ENCODE measurements at places on chromosomes 6 and 20.

DNA sequence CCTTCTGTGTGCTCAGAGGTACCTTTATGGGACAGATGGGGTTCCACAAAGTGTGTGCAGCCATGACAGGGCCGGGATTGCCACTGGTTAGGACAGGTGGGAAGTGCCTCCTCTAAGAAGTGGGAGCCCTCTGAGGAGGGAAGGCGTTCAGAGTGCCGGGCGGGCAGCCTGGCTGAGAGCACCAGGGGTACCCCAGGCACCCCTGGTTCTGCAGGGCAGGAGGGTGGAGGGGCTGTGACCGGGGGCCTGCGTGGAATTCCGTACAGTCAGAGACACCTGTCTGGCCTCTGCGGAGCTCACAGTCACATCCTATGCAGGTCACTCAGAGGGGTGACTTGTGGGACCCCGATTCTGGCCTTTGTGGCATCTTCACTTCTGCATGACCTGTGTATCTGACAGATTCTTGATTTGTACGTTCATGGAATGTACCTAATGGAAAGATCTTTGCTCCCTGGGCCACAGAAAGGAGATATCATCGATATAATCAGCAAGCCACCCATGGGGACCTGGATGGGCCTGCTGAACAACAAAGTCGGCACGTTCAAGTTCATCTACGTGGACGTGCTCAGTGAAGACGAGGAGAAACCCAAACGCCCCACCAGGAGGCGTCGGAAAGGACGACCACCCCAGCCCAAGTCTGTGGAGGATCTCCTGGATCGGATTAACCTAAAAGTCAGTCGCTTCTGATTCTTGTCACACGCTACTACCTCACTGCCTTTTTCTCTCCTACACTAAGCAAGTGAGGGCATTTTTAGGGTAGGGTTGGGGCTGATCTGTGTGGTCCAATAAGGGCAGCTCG lies 190.9 kb downstream of the SASH1 start:
- DNase-seq, result no peak

GRCh38 chr6:138026342-138026741 lies 80.9 kb downstream of the PERP start:
- DNase-seq, result no peak

- DNase-seq, result no peak
These were observed 68.6 kb downstream of the PKIB start for GRCh38 chr6:122678841-122679240.

GRCh38 chr6:142886431-142887170 lies 58.4 kb downstream of the HIVEP2 start:
- DNase-seq, result no peak

GRCh38 chr6:1595271-1596087 lies 14.2 kb upstream of the FOXC1 start:
- no peak for DNase-seq

GRCh38 chr20:63576311-63576710 lies 2.3 kb upstream of the HELZ2 start:
- no peak for DNase-seq

- DNase-seq, result no peak
These were observed 246.2 kb upstream of the NRSN1 start for GRCh38 chr6:23879816-23880215.

DNA sequence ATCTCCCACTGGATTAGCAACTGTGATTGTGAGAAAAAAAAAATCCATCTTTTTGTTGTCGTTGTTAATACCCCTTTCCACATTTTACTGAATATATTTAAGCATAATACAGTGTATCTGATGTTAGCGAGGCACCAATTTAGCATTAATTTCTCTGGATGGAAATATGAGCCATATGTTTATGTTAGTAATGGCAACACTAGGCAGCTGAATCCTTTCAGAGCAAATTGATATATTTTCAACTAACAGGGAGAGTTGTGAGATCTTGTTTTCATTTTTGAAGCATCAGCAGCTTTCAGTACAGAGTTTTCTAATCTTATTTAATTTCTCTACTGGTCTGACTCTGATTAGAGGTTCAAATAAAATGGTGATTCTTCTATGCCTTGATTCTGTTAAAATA lies 84.8 kb upstream of the HDAC2 start:
- DNase-seq, result no peak

GRCh38 chr6:33800248-33800969 lies 3.4 kb downstream of the MLN start:
- DNase-seq, result no peak

DNA sequence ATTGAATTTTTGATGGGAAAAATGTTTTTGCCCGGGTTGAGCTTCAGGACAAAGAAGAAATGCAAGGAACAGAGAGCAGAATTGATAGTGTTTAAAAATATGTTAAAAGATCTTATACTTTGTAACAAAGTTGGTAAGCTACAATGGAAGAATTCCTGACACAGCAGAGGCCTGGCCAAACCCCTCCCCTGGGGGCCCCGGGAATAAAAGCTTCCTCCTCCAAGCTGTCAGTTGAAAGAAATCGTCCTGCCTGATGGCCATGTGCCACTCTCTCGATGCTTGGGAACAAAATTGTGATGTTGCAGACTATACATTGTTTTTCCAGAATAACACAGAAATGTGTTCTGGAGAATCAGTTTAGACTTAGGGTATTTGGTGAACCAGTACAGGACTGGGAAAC lies 14.2 kb upstream of the TOX2 start:
- no peak for DNase-seq

DNA sequence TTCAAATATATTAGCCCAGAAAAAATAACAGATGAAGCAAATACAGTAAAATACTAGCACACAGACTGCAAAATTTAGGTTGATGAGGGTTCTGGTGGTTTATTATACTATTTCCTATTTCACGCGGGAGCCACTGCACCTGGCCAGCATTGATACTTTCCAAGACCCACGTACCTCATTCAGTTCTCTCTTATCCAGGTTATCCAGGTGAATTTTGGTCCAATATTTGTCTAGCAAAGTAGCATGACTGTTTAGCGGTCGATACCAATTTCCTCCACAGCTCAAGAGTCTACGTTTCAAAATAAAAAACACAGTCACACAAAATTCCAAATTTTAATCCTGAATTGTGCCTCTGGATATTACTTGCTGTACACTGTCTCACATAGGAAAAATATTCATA lies 34.8 kb downstream of the MDN1 start:
- DNase-seq, result no peak

DNA sequence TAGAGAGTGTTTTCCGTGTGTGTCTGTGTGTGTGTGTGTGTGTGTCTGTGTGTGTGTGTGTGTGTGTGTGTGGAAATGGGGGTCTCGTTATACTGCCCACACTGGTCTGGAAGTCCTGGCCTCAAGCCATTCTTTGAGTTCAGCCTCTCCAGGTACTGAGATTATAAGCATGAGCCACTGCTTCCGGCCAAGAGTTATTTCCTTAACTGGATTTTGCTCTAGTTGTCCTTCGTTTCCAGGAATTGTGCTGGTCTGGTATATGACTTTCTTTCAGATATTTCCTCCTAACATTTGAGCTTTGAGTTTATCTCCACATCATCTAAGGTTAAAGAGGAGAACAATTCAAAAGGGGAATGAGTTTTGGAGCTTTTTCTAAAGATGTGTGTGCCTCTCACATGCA lies 124.8 kb downstream of the SH3BGRL2 start:
- no peak for DNase-seq

DNA sequence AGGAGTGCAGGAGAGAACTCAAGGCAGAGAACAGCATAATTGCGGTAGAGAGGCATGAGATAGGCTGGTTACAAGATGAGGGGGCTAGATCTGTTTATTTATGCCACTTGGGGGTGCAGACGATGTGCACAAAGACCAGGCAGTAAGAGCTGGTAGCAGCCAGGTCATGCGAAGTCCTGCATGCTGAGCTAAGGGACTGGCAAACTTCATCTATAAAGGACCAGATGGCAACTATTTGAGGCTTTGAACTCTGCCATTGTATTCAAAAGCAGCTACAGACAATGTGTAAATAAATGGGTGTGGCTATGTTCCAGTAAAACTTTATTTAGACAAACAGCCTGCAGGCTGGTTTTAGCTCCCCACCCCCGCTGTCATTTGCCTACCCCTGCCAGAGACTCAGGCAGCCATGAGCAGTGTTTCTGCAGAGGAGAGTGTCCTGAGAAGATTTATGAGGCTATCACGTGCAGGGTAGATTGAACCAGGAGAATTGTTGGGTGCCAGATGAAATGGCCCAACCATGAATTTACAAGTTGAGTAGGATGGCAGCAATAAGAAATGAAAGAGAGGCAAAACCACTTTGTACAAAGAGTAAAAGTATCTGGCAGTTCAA lies 253.4 kb upstream of the MOCS1 start:
- no peak for DNase-seq

- no peak for DNase-seq
These were observed 86.4 kb upstream of the PRND start for GRCh38 chr20:4635342-4635741.
